Activated CD4-positive, alpha-beta T cell treated with anti-CD3 and anti-CD28 coated beads, Interleukin-2, amount 50 U/mL, for 4 hours (primary cell): ENCODE measurements at places on chromosomes 16 and 17.

DNA sequence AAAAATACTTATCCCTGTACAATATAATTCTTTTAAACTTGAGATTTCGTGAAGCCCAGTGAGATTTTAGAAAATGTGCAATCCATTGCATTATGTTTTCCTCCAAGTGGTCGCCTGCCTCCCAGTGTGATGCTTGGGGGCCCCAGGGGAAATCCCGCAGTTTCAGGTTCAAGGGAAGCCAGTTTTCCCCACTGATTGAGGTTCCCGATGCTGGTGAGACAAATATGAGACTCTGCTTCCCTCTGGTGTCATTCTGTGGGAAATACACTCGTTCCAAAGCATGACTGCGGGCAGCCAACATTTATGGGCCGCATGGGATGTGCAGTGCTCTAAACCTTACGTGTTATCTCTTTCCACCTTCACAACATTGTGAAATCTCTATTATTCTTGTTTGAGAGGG lies 200.8 kb downstream of the PRKCB start:
- peak; percentile 6 for DNase-seq

- no peak for DNase-seq
Observed at GRCh38 chr16:86215233-86215978, 294.9 kb upstream of the FOXF1 start.

GRCh38 chr17:34163646-34164045 lies 91.4 kb upstream of the CCL2 start:
- DNase-seq: no peak

GRCh38 chr17:37066322-37067255 lies 117.8 kb downstream of the AATF start:
- no peak for DNase-seq

GRCh38 chr17:4610656-4611055 lies 26.3 kb downstream of the SMTNL2 start:
- no peak for DNase-seq

- DNase-seq: no peak
Observed at GRCh38 chr16:30766933-30767284, 4.8 kb downstream of the RNF40 start.

DNA sequence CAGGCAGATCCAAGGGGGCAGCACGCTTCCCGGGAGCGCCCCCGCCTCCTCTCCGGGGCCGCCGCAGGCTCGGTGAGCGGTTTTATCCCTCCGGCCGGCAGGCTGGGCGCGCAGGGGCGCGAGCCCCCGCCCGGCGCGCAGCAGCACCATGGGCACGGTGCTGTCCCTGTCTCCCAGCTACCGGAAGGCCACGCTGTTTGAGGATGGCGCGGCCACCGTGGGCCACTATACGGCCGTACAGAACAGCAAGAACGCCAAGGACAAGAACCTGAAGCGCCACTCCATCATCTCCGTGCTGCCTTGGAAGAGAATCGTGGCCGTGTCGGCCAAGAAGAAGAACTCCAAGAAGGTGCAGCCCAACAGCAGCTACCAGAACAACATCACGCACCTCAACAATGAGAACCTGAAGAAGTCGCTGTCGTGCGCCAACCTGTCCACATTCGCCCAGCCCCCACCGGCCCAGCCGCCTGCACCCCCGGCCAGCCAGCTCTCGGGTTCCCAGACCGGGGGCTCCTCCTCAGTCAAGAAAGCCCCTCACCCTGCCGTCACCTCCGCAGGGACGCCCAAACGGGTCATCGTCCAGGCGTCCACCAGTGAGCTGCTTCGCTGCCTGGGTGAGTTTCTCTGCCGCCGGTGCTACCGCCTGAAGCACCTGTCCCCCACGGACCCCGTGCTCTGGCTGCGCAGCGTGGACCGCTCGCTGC lies 832 bp downstream of the CDK5R1 start:
- peak; percentile 15 for DNase-seq

GRCh38 chr17:52420555-52421078 lies 262.1 kb upstream of the CA10 start:
- DNase-seq: no peak

DNA sequence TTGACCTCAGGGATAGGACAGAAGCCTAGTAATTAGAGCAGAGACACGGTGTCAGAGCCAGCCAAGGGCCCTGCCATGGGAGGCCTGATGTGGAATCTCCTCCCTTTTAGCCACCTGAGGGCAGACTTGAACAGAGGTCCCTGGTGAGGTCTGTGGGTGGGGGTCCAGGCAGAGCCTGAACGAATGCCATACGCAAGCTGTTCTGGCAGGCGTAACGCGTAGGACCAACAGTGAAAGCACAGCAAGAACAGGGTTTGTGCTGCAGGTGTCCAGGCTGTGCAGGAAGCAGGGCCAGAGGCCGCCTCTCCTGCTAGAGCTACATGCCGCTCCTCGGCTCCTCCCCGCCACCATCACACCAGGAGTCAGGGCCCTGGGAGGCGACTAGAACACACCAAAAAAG lies 81.9 kb upstream of the TBX2 start:
- DNase-seq: no peak

- DNase-seq: no peak
Observed at GRCh38 chr16:49567950-49568349, 194.3 kb downstream of the C16orf78 start.

DNA sequence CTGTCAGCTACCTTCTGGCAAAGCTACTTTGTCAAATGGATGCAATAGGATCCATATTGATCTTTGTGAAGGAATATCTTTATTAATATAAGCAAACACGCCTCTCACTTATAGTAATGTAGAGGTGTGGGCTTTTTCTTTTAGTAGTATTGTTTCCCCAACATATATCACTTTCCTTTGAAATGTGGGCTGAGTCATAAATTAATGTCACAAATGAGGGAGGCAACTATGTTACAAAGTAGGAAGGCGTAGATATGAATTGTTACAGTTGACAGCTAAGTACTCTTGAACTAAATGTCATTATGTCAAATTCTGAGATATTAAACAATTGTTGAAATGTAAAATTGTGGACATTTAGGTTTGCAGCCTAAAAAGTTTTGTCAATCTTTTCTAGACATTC lies 2.6 kb upstream of the PPM1E start:
- DNase-seq: no peak

- DNase-seq: no peak
Observed at GRCh38 chr16:81537721-81538561, 93.3 kb downstream of the CMIP start.

DNA sequence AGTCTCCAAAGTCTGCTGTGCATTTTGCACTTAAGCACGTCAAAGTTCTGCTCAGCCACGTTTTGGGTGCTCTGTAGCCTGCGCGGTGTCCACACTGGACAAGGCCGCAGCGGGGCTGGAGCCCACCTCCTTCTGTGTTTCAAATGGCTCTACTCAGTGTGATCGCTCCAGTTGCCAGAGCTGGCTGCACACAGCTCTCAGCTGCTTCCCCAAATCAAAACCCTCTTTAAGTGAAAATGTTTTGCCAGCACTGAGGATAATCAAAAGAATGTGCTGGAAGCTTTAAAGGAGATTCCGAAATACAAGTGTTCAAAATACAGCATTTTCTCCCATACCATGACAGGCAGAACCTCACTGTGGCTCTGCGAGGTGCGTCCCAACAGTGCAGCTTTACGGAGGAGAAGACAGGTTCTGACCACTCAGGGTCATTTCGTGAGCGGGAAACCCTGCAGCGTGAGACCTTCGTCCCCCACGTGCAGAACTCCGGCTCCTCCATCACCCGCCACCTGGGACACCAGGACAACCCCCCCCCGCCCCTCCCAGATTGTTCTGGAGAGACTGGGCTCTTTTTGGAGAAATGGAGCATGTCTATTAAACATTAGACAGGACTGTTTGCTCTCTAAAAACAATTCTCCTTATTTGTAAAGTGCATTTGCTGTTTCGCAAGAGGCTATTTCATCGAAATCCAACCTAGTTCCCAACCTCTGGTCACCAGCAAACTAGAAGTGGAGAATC lies 16.6 kb downstream of the TBC1D16 start:
- DNase-seq: no peak

- no peak for DNase-seq
Observed at GRCh38 chr17:42182927-42183734, 2.1 kb downstream of the HCRT start.

GRCh38 chr17:70121126-70121525 lies 46.1 kb downstream of the KCNJ16 start:
- no peak for DNase-seq

DNA sequence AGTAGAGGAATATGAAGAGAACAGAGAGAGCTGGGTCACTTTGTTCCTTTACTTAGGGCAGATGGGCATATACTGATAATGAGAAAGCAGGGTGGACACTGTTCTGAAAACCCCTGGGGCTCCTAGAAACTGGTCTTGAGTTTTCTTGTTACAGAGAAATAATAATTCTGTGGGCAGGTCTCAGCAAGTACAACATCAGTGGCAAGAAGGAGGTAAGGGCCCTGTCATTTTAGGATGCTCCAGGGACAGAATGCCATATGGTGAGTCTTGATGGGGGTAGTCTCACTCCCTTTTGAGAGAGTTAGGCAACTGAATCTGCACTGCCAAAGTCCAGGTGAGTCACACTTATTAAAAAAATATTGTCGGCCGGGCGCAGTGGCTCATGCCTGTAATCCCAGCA lies 102.3 kb downstream of the KCNJ2 start:
- no peak for DNase-seq

- no peak for DNase-seq
Observed at GRCh38 chr17:35898283-35899070, 18.3 kb upstream of the CCL5 start.

DNA sequence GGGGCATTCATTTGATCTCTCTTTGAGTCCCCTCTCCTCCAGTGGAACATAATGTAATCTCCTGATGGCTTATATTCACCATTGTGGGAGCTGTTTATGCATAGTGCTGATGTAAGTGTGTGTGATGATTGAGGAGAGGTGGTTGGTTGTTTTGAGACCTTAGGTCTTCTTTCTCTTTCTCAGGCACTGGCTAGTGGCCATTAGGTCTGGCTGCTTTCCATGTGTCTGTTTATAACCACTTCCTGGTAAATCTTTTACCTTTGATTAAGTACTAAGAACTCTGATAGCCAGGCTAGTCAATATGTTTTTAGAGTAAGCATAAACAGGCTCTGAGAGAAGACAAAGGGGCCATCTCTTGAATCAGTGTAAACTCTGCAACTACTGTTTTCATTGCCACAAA lies 27.9 kb downstream of the VAT1L start:
- no peak for DNase-seq

DNA sequence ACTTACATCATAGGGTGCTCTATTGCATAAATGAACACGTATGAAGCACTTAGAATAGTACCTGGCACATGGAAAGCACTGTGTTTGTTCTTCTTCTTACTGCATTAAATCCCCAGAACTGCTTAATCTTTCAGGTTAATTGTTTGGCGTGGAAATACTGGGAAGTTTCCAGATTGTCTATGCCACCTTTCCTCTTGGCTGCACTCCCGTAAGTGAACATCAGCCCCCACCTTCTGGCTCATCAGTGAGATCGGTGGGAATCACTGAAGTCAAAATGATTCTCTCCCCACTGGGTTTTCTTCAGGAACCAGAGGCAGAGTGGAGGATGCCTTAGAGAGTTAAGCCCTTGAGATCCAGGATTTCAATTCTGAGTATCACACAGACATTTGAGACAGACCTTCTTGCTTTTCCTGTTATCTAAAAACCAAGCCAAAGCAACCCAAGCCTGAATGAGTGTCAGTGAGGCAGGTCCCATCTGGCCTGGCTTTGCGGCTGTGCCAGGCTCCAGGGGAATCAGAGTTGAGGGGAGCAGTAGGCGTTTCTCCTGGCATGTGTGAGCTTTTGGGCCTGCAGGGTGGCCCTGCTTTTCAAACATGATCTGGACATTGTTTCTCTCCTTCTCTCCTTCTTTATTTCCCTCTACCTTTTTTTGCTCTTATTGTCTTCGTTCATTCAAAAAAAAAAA lies 59.1 kb downstream of the OTOA start:
- DNase-seq: no peak

- no peak for DNase-seq
Observed at GRCh38 chr17:66432411-66432957, 130.1 kb downstream of the PRKCA start.

- no peak for DNase-seq
Observed at GRCh38 chr16:84505249-84506187, 1.1 kb upstream of the MEAK7 start.

GRCh38 chr17:44865231-44865660 lies 17.6 kb downstream of the HIGD1B start:
- peak; percentile 57 for DNase-seq

DNA sequence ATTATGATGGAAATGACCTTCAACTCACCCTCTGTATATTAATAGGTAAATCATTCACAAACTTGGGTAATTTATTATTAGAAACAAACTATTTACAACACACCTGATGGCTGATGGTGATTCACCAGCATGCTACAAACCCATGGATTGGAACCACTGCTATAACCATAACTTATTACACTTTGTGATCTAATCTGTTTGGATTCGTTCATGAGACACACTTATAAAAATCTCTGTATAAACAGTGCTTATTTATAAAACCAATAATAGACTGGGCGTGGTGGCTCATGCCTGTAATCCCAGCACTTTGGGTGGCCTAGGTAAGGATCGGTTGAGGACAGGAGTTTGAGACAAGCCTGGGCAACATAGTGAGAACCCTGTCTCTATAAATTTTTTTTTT lies 16.0 kb downstream of the SMIM36 start:
- no peak for DNase-seq

DNA sequence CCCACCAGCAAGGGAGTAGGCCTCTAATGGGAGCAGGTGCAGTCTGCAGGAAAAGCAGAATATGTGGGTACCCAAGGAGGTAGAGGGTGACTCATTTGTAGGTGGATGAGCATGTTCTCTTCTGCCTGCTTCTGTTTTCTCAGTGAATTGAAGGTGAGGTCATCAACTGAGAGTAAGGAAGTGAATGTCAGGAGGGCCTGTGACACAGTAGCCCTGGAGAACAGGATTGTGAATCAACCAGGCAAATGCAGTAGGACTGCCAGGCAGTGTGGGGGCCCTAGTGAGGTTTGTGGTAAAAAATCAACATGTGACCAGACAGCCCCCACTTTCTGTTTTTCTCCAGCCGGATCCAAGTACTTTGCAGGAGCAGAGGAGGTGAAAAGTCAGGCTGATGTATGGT lies 150.5 kb upstream of the SOX9 start:
- no peak for DNase-seq

DNA sequence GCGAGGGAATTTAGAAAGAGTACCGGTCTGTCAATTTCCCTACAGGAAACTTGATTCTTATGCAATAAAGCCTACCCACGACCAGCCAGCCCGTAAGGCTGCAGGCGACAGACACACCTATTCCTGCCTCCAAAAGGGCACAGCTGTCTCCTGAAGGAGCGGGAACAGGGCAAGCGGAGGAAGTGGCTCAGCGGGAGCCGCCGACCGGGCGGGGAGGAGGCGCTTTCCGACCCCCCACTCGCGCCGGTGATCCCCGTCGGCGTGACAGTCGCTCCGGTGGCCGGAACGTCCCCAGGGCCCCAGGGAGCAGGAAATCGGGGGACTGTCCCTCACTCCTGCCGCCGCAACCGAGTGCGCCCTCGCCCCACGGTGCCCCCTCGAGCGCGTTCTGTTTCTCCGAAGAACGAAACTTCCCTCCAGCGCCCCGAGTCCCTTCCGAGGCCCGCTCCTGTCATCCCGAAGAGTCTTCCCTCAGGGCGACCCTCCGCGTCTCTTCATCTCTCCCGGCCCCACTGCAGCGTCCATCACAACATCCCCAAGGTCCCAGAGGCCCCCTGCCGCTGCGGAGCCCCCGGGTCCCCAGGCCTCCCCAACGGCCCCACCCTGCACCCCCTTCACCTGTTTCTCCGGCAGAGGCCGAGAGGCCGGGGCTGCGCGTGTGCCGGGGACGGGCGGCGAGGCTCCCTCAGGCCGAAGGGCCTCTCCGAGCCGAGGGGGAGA lies 421 bp downstream of the STAT3 start:
- peak; percentile 7 for DNase-seq

- no peak for DNase-seq
Observed at GRCh38 chr17:61065263-61065773, 334.3 kb upstream of the TBX2 start.
